ENCODE measurements at places on chromosomes 2 and 18. TPM values are rescaled to one million over a fixed set of nuclear protein-coding genes. Genes with fewer than 3 reads are reported as not detected.

The UBE2E3 gene
- total RNA-seq, result 21.2 TPM

The ACTR2 gene
- 246 TPM for total RNA-seq

The CCDC74A gene
- total RNA-seq, result 1.2 TPM

The POTEI gene
- not detected for total RNA-seq

The RASGRP3 gene
- total RNA-seq, result 5.1 TPM

The IL1RL1 gene
- total RNA-seq, result 0.39 TPM

The GLI2 gene
- not detected for total RNA-seq

GRCh38 chr2:109052922-109053321, 63.9 kb upstream of the EDAR start:
- H3K27ac ChIP-seq, result no peak overlapping the region
- peaks cover 6% of the 10 kb centered on the region for H3K4me1 ChIP-seq
- DNase-seq, result no peak
- no peak overlapping the region for H3K4me3 ChIP-seq

- H3K27ac ChIP-seq, result no peak overlapping the region
- H3K36me3 ChIP-seq, result no peaks in the 10 kb centered on the region
- H3K4me1 ChIP-seq, result no peaks in the 10 kb centered on the region
- DNase-seq, result no peak
- H3K27me3 ChIP-seq, result peaks cover 21% of the 10 kb centered on the region
Observed at GRCh38 chr2:120469426-120469825, 123.5 kb downstream of the INHBB start.

DNA sequence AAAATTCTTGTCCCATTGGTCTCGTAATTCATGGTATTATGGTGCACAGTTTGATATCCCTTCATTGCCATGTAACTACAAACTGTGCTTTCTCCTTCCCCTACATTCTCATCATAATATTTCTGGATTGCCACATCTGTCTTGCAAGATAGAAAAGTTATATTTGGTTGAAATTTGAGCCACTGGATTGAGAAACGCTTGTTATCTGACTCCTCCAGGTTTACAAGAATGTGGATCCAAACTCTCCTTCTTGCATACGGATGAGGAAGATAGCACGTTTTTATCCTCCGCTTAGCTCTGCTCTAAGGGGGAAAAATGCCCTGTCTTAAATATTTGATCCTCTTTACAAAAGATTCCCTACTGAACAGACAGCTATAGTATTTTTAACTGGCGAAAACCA, 438.2 kb downstream of the TSN start:
- DNase-seq, result no peak
- H3K36me3 ChIP-seq, result no peaks in the 10 kb centered on the region
- H3K4me1 ChIP-seq, result no peaks in the 10 kb centered on the region
- no peak overlapping the region for H3K27ac ChIP-seq
- H3K4me3 ChIP-seq, result no peak overlapping the region

- no peak overlapping the region for H3K4me3 ChIP-seq
- no peak for DNase-seq
- no peak overlapping the region for H3K27ac ChIP-seq
- H3K4me1 ChIP-seq, result no peaks in the 10 kb centered on the region
- H3K36me3 ChIP-seq, result no peaks in the 10 kb centered on the region
Observed at GRCh38 chr2:18752022-18752493, 162.7 kb upstream of the NT5C1B start.

GRCh38 chr2:66433945-66434678, 813 bp upstream of the MEIS1 start:
- no peak overlapping the region for H3K27ac ChIP-seq
- no peak overlapping the region for H3K4me3 ChIP-seq
- H3K27me3 ChIP-seq, result peaks cover 14% of the 10 kb centered on the region
- H3K4me1 ChIP-seq, result peaks cover 28% of the 10 kb centered on the region
- no peaks in the 10 kb centered on the region for H3K36me3 ChIP-seq

GRCh38 chr18:26356045-26356785, 130.0 kb downstream of the TAF4B start:
- no peak overlapping the region for H3K27ac ChIP-seq
- no peak overlapping the region for H3K4me3 ChIP-seq
- H3K4me1 ChIP-seq, result no peaks in the 10 kb centered on the region
- H3K36me3 ChIP-seq, result no peaks in the 10 kb centered on the region

GRCh38 chr2:101127319-101128056, 23.7 kb downstream of the TBC1D8 start:
- peaks cover 4% of the 10 kb centered on the region for H3K27me3 ChIP-seq
- H3K4me3 ChIP-seq, result no peak overlapping the region
- H3K4me1 ChIP-seq, result peaks cover 13% of the 10 kb centered on the region

DNA sequence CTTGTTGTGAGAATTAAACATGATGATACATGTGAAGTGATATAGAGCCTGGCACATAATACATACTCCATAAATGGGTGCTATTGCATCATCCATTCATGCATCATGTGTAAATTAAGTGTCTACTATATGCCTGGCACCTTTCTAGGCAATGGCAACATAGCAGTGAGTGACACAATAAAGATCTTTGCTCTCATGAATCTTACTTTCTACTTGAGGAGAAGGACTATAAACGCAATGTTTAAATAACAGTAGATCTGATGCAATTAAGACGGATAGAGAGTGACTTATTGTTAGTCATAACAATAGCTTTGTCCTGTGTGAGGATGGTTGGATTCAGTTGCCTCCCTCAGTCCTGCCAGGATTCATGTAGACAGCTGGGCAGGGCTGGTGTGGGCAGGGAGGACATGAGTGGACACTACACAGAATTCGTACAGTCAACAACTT, 88.4 kb upstream of the NPAS2 start:
- no peak overlapping the region for H3K27ac ChIP-seq
- H3K36me3 ChIP-seq, result no peaks in the 10 kb centered on the region
- H3K4me1 ChIP-seq, result no peaks in the 10 kb centered on the region
- no peaks in the 10 kb centered on the region for H3K27me3 ChIP-seq
- no peak overlapping the region for H3K4me3 ChIP-seq
- no peak for DNase-seq

GRCh38 chr18:48983793-48984437, 33.1 kb upstream of the SMAD7 start:
- no peak for DNase-seq
- no peaks in the 10 kb centered on the region for H3K36me3 ChIP-seq
- no peak overlapping the region for H3K27ac ChIP-seq
- H3K4me1 ChIP-seq, result peaks cover 2% of the 10 kb centered on the region
- H3K4me3 ChIP-seq, result no peak overlapping the region

- H3K27me3 ChIP-seq, result no peaks in the 10 kb centered on the region
Observed at GRCh38 chr2:268323-268722, 3.6 kb downstream of the ACP1 start.

- H3K27me3 ChIP-seq, result no peaks in the 10 kb centered on the region
- DNase-seq, result no peak
- H3K4me1 ChIP-seq, result no peaks in the 10 kb centered on the region
- H3K4me3 ChIP-seq, result no peak overlapping the region
- no peak overlapping the region for H3K27ac ChIP-seq
Observed at GRCh38 chr18:45227001-45227742, 388.1 kb upstream of the SLC14A2 start.

DNA sequence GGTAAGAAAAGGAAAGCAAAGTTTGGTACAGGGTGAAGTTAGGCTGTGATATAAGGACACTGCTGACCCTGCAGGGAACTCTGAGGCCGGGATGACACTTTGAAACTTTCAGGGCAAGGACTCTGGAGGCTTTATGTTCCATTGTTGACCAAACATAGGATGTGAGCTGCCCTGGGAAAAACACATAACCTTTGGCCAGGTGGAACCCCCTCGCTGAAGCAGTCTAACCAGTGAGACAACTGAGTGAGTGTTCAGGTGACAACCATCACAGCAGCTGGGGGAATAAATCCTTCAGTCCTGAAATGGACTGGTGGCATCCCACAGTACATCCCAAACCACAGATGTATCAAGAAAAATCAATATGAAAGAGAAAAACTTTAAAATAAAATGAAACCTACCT, 280.9 kb upstream of the CDH2 start:
- no peaks in the 10 kb centered on the region for H3K27me3 ChIP-seq
- H3K4me3 ChIP-seq, result no peak overlapping the region
- no peaks in the 10 kb centered on the region for H3K4me1 ChIP-seq
- no peak for DNase-seq
- no peak overlapping the region for H3K27ac ChIP-seq
- H3K36me3 ChIP-seq, result no peaks in the 10 kb centered on the region

DNA sequence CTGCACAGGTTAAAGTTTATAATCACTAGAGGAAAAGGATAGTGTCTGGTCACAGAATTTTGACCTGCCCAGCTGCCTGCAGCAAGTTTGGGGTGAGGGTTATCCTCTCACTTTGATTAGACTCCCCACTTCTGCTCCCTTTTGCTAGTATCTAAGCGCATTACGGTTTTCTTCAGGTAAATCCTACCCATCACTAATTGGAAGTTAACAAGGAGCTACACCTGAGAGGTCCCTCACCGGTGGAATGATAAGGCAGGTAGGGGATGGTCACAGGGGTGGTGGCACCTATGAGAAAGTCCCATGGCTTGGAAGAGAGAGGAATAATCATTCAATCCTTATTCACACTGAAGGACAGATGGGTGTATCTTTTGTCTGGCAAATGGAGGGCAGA, 7.6 kb downstream of the BCL2 start:
- H3K27ac ChIP-seq, result peak overlapping the region; percentile 20
- no peak for DNase-seq
- H3K27me3 ChIP-seq, result no peaks in the 10 kb centered on the region
- peak overlapping the region; percentile 5 for H3K4me3 ChIP-seq
- no peaks in the 10 kb centered on the region for H3K36me3 ChIP-seq

- H3K27me3 ChIP-seq, result no peaks in the 10 kb centered on the region
- peaks cover 22% of the 10 kb centered on the region for H3K4me1 ChIP-seq
- DNase-seq, result no peak
- no peaks in the 10 kb centered on the region for H3K36me3 ChIP-seq
- H3K4me3 ChIP-seq, result no peak overlapping the region
- no peak overlapping the region for H3K27ac ChIP-seq
Observed at GRCh38 chr2:168448980-168449379, 7.1 kb upstream of the CERS6 start.

- no peaks in the 10 kb centered on the region for H3K36me3 ChIP-seq
- no peak for DNase-seq
Observed at GRCh38 chr2:63950414-63950813, 68.8 kb downstream of the VPS54 start.

GRCh38 chr2:240437551-240437860, 2.0 kb downstream of the GPC1 start:
- H3K27me3 ChIP-seq, result no peaks in the 10 kb centered on the region
- H3K27ac ChIP-seq, result no peak overlapping the region
- H3K36me3 ChIP-seq, result no peaks in the 10 kb centered on the region
- no peak for DNase-seq
- H3K4me3 ChIP-seq, result no peak overlapping the region

DNA sequence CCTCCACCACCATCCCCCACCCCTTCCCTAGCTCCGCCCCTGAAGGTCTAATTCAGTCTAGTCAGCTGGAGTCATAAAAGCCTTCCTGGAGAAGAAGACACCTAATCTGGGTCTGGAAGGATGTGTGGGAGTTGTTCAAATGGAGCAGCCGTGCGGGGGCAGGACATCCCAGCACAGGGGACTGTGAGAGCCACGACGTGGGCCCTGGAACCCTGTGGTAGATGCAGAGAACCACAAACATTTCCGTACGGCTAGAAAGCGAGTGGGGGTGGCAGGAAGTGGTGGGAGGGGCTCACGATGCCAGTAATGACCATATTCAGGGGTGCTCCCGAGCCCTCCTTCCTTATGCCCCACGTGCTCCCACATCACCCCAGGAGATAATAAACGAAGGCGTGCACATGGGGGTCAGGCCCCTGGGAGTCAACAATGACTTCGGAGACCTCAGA, 20.9 kb upstream of the COL6A3 start:
- H3K4me3 ChIP-seq, result no peak overlapping the region
- peak overlapping the region; percentile 75 for H3K27ac ChIP-seq
- H3K27me3 ChIP-seq, result no peaks in the 10 kb centered on the region
- H3K4me1 ChIP-seq, result peaks cover 60% of the 10 kb centered on the region
- peak; percentile 67 for DNase-seq

DNA sequence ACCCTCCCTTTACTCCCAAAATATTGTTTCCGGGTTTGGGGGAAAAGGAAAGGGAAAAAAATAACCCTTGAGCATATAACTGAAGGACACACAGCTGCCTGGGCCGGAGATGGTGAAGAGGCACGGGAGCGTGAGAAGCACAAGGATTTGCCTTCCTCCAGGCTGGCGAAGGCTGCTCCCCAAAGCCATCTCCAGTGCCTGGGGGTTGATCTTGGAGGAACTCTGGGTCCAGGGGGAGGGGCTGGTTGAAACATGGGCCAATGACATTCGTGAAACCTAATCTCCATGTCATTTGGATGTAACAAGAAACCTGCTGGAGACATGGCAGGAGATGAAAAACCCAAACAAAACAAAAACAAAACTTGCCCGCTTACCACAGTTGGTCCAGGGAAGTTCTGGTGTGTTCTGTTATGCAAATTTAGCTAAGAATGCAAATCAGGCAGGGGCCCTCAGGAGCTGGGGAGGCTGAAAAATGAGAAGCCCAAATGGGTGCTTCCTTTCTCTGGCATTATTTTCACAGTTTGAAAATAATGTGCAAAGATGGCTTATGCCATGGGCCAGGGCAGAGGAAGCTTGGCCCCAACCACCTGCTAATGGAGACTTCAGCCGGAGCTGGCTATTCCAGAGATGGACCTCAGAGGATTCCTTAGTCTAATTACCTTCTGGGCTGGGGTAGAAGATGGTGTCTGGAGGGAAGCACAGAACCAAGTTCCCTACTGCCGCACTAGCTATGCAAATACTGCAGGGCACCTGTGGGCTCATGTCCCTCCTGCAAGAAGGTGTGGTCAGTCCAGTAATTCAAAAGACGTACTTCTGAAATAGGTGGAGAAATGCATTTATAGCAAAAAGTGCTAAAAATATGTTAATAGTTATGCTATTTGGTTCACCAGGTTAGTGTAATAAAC, 180.9 kb downstream of the BCL2 start:
- no peaks in the 10 kb centered on the region for H3K27me3 ChIP-seq
- H3K4me1 ChIP-seq, result peaks cover 25% of the 10 kb centered on the region
- H3K36me3 ChIP-seq, result no peaks in the 10 kb centered on the region
- peak overlapping the region; percentile 22 for H3K27ac ChIP-seq
- peak overlapping the region; percentile 37 for H3K4me3 ChIP-seq

DNA sequence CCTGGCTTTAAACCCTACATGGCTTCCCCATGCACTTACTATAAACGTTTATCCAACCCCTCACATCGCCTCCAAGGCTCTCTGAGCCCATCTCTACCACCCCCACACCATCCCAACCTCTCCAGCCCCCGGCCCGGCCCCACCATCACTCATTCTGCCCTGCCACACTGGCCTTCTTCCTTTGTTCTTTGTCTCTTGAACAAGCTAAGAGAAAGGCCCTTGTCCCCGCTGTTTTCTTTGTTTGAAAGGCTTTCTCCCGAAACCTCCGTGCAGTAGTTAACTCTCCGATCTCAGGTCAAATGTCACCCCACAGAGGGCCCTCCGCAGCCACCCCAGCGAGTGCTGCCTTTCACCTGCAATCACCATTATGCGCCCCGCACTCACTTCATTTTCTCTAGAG, 100.4 kb downstream of the AFF3 start:
- H3K4me3 ChIP-seq, result no peak overlapping the region
- H3K27me3 ChIP-seq, result no peaks in the 10 kb centered on the region
- no peaks in the 10 kb centered on the region for H3K36me3 ChIP-seq
- H3K4me1 ChIP-seq, result no peaks in the 10 kb centered on the region
- no peak for DNase-seq

Measured in T-cell (primary cell).